ENCODE measurements at places on chromosomes 3 and 15. TPM values are rescaled to one million over a fixed set of nuclear protein-coding genes. Genes with fewer than 3 reads are reported as not detected.

CHRNA3 gene
- total RNA-seq, result not detected

ROPN1 gene
- not detected for total RNA-seq

GOLGA8O gene
- 0.43 TPM for total RNA-seq

UBAP1L gene
- 2.1 TPM for total RNA-seq

NAALADL2 gene
- 32.6 TPM for total RNA-seq

ALDH1A2 gene
- 4.3 TPM for total RNA-seq

KCNAB1 gene
- under 0.01 TPM for total RNA-seq

UCN2 gene
- 61.6 TPM for total RNA-seq

CHRD gene
- total RNA-seq, result not detected

SI gene
- total RNA-seq, result not detected

C3orf80 gene
- not detected for total RNA-seq

SV2B gene
- total RNA-seq, result not detected

FAM219B gene
- total RNA-seq, result 31.4 TPM

MOBP gene
- total RNA-seq, result not detected

CCRL2 gene
- total RNA-seq, result not detected

XYLB gene
- 2.4 TPM for total RNA-seq

FILIP1L gene
- total RNA-seq, result 88.3 TPM

ROBO1 gene
- total RNA-seq, result 30.2 TPM

RAB6B gene
- total RNA-seq, result under 0.01 TPM

SLC28A2 gene
- not detected for total RNA-seq

GATA2 gene
- 9.4 TPM for total RNA-seq

FNDC3B gene
- 217 TPM for total RNA-seq

WDR82 gene
- total RNA-seq, result 44.4 TPM

MRPL46 gene
- total RNA-seq, result 13.9 TPM

ADAMTSL3 gene
- total RNA-seq, result not detected

RASGRP1 gene
- 0.11 TPM for total RNA-seq

ZNF620 gene
- 0.87 TPM for total RNA-seq

GOLGA8H gene
- under 0.01 TPM for total RNA-seq

GCSAM gene
- not detected for total RNA-seq

CCR3 gene
- 0.33 TPM for total RNA-seq

SLC6A20 gene
- total RNA-seq, result not detected

ATP13A5 gene
- total RNA-seq, result not detected

GOLGA6A gene
- total RNA-seq, result 0.54 TPM

MEF2A gene
- 31.0 TPM for total RNA-seq

CNTN4 gene
- not detected for total RNA-seq

CEMIP gene
- total RNA-seq, result 29.6 TPM

GOLGA6L7 gene
- total RNA-seq, result not detected

All from placental epithelial cell (primary cell).